ENCODE measurements at places on chromosomes 3 and 15.

DNA sequence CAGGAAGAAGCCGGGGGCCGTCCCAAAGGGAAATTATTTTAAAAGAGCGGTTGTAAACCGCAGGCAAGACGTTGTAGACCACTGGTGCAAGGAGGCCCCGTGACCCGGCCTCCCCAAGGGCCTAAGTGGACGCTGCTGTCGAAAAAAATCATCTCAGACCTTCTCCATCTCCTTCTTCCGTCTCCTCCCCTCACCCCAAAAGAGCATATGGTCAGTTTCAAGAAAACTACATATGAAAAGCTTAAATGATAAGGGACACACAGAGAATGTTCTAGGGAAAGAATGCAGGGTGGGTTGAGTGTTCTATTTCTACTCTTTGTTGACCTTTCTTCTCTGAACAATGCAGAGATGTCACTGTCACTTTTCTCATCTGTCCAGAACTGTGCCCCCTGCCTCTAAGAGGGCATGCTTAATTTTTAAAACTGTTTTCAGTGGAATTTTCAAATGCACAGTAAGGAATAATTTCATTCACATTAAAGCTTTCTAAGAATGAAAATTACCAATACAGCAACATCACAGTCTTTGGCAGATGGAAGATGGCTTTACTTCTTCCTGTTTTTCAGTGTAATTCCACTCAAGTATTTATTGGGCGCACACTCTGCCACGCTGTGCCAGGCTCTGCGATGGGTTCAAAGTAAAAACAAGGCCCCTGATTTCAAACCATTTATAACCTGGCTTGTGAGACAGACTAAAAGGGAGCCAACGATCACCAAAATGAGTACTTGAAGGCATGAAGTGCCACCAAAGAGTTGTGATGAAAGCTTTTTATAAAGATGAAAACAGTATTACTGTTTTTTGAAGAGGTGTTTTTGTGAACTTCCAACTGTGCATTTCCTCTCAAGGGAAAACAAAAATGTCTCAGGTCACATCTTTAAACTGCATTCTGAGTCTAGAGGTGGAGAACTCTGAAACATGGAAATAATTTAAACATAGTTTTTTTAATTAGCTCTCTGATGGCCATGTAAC, 891 bp upstream of the TOP2B start:
- DNase-seq: no peak

GRCh38 chr3:149967086-149967685, 3.5 kb downstream of the PFN2 start:
- no peak for DNase-seq

DNA sequence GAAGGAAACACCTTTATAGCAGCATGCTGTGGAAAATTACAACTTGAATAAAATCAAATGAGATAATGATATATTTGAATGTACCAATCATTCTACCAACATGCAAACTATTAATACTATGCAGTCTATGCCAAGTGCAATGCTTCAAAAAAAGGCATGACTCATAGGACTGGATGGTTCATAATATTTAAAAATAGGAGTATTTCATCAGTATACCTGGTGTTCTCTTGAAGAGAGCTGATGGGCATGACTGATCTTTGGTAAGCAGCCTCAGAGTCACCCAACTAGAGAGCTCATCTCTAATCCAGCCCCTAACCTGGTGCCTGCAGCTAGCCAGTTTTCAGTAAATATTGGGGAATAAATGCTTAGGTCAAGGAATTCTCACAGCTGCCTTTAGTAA, 434.7 kb upstream of the ARRDC4 start:
- DNase-seq: no peak

DNA sequence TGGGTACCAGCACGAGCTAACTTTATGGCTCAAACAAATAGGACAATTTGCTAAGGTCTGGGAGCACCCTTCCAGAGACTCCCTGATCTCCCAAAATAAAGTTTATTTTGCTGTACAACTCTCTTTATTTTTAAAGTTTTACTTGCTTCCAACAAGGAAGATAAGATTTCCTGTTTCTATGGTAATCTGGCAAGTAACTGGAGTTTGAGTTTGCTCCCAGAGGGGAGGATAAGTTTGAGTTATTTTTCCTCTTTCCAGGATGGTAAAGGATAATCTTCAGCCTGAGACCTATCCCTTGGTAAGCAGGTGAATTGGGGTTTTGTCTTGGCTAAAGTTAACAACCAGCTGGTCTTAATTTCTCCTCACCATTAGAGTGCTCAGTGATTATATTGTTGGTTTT, 1019.4 kb upstream of the ALCAM start:
- DNase-seq: no peak

- no peak for DNase-seq
These were observed 99.3 kb upstream of the RAD18 start for GRCh38 chr3:9062570-9062969.

- DNase-seq: no peak
These were observed 39.8 kb upstream of the SPRED1 start for GRCh38 chr15:38212729-38213351.

GRCh38 chr3:149180057-149180573, 41.5 kb downstream of the CP start:
- no peak for DNase-seq

- DNase-seq: no peak
These were observed 20.0 kb downstream of the PLSCR5 start for GRCh38 chr3:146585156-146585555.

DNA sequence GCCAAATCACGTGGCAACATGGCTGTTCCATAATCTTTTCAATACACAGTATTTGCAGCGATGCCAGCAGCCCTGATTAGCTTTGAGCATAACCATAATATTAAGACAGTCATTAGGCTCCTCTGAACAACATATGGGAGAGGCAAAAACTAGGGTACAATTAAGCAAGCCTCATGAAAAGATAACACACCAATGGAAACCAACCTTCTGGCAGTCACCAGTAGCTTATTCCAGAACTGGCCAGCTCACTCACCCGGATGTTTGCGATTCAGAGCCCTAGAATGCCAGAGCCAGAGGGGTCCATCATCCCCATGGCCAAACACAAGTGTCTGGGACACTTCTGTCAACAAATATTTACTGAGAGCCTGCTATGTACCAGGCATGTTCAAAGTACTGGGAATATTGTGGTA, 48.8 kb upstream of the PLXND1 start:
- DNase-seq: no peak

GRCh38 chr3:4416427-4416945, 50.6 kb downstream of the SUMF1 start:
- no peak for DNase-seq

DNA sequence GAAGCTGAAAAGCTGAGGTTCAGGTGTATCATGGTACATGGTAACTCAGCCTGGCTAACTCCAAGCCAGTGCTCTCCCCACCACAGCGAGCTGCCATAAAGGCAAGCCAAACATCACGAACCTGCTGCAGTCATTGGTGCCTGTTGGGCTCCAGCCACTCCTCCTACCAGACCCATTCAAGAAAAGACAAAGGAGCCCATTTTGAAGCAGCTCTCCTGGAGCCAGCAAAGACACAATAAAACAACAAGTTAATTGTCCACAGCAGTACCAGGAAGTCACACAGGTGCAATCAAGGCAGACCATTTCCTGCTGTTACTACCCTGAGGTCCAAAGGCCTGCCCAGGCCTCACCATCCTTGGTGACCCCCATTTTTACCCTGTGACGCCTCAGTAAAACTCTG, 77.6 kb downstream of the DAPK2 start:
- DNase-seq: no peak

- no peak for DNase-seq
These were observed at the start of gene CDV3 for GRCh38 chr3:133573629-133574194. CDV3 (plus strand) TSS chr3:133573686; CDS start chr3:133574045, 359 bp downstream.

DNA sequence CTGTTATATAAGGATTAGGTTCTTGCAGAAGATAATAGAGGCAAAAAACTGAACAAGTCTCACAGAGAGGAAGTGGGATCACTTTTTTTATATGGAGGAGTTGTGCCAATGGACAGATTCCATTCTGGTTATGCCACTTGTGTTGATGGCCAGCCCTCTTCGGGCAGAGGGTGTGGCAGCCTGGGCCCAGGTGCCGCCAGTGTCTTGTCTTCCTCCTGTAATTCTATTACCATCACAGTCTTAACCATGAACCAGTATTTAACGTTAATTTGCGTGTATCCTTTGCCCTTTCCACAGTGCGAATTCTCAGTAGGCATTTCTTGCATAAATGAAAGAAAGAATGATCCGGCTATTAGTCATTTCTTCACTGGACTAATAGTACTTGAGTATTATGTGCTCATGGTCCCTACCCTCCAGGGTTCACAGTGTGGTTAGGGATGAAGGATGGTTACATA, 7.0 kb upstream of the USP4 start:
- no peak for DNase-seq

DNA sequence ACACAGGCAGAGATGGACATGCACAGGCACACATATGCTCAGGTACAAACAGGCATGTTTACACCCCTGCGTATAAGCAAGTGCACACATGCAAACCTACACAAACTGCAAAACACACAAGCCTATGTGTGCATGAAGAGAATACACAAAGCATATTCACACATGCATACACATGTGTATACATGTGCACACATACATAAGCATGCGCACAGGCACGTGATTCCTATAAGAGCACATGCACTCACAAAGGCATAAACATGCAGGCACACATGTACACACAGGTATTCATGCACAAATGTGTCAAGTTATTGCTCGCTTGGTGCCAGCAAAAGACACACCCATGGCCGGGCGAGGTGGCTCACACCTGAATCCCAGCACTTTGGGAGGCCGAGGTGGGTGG, 1.4 kb upstream of the GNAT1 start:
- no peak for DNase-seq

DNA sequence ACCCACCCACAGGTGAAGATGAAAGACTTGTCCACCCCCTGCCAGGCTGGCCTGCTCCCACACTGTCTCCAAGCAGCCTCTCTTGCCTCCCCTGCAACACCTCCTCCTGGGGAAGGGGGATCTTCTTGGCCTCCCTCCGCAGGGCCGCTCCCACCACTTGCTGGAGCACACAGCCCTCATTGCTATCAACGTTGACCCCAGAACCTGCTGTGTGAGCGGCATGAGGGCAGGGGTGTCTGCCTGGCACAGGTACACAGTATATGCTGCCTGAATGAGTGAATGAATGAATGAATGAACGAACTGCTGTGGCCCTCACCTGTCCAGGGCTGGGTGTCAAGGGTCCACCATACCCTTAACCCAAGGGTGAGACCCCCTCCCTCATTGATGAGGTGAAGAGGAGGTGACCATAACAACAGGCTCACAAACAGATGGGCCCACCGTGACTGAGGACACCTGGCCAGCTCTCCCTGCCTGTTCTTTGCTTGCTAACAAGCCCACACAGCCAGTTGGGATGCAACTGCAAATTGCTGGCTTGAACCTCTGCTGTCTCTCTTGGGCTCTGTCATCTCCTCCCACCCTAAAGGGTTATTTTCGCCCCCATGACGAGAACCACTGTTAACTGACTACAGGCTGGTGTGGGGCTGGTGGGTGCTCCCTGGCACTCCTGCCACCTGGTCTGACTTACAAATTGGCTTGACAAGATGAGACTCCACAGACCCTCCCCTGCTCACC, 22.5 kb downstream of the SLC41A3 start:
- DNase-seq: no peak

DNA sequence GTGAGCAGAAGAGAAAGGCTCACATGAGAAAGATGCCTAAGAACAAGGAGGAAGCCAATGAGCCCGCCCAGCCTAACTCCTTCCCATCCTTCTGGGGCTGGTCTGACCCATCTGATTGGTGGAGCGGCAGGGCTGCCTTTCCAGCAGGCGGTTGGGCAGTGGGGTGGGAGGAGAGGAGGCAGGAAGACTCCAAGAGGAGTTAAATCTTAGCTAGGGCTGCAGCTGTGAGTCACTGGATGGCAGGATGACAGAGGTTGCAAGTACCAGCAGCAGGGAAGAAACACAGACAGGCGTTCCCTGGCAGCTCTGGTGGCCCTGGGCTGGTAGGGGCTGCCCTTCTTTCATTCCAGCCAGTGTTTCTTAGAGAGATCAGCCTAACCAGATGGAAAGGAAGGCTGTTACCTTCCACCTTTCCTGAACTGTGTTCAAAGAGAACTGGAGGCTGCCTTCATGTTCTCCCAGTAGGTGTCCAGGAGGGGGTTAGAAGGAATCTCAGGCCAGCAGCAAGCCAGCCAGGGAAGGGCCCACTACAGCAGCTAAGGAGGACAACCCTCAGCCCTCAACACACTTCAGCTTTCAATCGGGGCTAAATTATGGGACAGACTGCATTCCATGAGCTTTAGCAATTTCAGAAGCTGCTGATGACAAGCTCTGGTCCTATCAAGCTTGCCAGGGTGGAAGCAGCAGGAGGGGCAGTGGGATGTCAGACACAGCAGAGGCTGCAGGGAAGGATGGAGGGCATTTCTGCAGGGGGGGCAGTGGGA, 50.3 kb downstream of the CHSY1 start:
- peak; percentile 89 for DNase-seq

DNA sequence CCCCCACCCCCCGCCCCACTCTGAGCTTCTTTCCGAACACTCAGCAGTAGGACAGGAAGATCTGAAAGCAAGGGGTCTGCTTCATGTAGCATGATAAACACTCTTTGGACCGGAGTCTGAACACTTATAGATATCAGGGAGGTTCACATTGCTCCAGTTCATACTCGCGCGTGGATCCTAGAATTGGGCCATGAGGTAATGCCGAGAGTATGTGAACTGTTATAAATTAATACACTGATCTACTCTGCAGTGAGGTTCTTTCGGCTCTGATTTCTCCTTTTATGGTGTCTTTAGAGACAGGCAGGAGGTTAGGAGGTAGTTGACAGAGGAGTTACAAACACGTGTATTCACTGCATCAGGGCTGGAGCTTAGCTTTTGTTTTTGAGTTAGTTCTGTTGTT, 223.0 kb downstream of the THSD4 start:
- no peak for DNase-seq

DNA sequence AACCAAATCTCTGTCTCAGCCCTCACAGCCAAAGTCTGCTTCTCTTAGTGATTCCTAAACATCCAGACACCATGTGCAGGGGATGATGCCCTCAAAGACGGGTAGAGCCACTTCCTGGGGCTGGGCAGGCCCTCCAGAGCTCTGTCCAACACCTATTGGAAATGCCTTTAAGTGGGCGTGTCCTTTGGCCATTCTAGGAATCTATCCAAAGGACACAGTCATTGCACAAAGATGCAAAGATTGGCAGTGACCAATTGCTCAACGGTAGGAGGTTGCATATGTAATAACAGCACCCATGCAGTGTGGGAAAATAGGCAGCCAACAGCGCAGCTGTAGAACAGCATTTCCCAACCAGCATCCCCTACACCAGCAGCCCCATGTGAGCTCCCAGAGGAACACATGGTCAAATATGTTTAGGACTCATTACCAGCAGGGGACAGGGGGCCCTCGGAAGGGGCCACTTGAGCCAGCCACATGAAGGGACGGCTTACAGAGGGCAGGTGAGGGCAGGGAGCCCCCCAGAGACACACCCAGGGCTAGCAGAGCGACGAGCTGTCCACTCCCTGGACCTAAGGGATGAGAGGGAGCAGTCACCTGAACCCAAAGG, 142.8 kb upstream of the IQSEC1 start:
- DNase-seq: no peak
